ENCODE measurements at places on chromosomes 6 and 20.

- DNase-seq, result no peak
These were observed 37.5 kb downstream of the YTHDF1 start for GRCh38 chr20:63178446-63178820.

GRCh38 chr6:137115658-137116057 lies 57.8 kb downstream of the IL22RA2 start:
- no peak for DNase-seq

- DNase-seq, result no peak
These were observed 1.7 kb downstream of the PPP1R10 start for GRCh38 chr6:30615219-30615957.

GRCh38 chr6:96862560-96862959 lies 25.3 kb upstream of the GPR63 start:
- no peak for DNase-seq

DNA sequence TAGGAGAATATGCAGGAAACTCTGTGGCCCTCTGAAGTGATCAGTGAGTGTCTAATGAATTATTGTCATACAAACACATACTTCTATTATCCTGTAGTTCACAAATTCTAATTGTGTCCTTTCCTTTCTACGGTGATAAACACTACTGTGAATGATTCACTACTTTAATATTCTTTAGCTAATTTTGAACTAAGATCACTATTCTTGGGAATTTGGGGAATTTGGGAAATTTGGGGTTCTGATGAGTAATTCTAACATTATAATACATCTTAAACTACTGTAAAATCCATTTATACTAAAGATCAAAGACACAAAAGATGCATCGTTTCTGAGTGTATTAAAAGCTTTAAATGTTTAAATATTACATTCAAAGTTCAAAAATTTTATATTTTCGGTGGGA lies 1287.2 kb upstream of the CITED2 start:
- no peak for DNase-seq

GRCh38 chr6:31792761-31793171 lies 2.8 kb downstream of the VARS1 start:
- DNase-seq, result no peak
